ENCODE measurements at places on chromosomes 5 and 9.

- DNase-seq: no peak
Observed at GRCh38 chr5:128099944-128100343, 16.4 kb downstream of the SLC12A2 start.

DNA sequence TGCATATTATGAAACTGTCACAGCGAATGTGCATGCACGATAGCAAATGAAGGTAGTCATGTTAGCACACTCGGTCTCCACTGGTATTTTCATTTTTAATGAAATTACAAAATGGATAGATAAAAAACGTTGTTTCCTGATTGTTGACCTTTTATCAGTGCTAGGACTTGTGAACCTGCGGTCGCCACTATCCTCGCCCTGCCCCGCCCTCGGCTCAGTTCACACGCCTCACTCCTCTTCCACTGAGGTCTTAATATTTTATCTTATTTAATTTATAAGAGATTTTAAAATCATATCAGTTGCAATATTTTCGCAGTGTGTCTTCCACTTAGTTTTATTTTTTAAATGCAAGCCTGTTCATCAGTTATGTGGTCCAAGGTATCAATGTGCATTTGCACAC is 382.6 kb upstream of the IRX4 start:
- DNase-seq: no peak

- DNase-seq: peak; percentile 48
Observed at GRCh38 chr5:139710319-139711066, 62.3 kb downstream of the CXXC5 start.

- DNase-seq: no peak
Observed at GRCh38 chr9:132703336-132703735, 33.1 kb downstream of the GTF3C4 start.

- DNase-seq: no peak
Observed at GRCh38 chr9:129868023-129868871, 33.0 kb downstream of the USP20 start.

DNA sequence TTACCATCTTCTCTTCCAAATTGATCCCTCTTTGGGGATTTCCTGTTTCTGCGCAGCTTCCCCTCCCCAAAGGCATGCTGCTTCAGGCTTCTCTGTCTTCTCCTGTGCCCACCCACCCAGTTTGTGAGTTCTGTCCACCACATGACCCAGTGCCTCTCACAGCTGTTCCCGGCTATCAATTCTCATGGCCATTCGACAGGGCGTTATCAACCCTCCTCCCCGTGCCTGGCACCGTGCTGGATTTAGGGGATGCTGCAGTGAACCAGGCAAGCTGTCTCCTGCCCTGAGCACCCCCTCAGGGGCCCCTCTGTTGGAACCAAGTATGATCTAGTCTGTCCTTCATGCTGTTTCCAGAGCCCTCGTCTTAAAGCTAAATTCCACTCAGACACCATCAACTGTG is 38.7 kb downstream of the COL23A1 start:
- DNase-seq: no peak

DNA sequence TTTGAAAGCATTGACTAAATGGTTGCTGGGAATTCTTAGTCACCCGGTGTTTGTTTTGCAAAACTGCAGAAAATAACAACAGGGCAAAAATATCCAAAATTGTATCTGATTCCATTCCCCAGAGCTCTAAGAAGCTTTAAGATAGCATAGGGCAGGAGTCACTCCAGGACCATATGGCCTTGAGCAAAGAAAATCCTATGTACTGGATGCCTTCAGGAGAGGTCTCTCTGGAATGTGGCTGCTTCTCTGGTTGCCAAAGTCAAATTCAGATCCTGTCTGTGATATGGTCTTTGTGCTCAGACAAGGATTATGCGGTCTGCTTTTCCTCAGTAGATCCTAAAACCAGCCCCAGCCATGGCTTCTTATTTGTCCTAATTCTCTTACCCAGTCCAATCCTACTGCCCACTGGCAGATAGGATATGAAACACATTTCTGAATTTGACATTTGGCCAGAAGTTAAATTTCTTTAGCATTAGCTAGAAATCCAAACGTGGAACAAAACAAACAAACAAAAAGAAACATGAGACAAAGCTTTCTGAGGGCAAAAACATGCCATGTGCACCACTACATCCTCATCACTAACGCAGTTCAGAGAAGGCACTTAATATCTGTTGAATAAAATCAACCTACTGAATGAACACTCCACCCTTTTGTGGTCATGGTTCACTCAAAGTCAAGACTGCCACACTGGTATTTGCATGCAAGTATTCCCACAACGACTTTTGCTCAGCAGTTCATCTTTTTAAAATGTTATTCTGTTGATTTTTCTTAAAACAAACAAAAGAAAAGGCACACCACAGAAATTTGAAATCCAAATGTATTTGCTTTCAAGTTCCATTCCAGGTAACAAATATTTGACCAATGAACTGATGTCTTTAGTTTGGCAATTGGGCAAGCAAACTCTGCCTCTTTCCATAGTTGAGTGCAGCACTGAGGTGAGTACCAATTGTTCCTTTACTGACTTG is 165.7 kb downstream of the TRPM6 start:
- DNase-seq: no peak

GRCh38 chr5:150349681-150350275 is 7.7 kb upstream of the TCOF1 start:
- DNase-seq: no peak

DNA sequence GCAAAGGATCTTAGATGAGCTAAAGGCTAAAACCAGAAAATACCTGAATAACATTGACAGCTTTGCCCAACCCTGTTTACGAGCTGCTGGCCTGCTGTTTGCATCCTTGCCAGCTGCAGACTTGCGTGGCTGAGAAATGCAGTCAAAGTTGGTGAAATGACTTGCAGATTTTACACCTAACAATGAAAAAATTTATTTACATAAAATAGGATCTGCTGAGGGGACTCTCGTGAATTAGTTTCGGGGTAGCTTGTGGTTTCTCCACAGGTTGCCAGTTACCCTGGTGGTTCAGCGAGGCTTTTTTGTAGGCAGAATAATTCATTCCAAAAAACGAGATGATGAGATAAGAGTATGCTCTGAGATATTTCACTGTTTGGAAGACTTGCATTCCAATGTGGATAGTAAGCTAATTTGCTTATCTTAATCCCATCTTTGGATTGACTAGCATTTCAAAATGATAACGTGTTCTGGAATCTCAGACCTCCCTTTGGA is 65.7 kb upstream of the FANCC start:
- no peak for DNase-seq

GRCh38 chr9:137664676-137665075 is 45.9 kb downstream of the EHMT1 start:
- DNase-seq: no peak

DNA sequence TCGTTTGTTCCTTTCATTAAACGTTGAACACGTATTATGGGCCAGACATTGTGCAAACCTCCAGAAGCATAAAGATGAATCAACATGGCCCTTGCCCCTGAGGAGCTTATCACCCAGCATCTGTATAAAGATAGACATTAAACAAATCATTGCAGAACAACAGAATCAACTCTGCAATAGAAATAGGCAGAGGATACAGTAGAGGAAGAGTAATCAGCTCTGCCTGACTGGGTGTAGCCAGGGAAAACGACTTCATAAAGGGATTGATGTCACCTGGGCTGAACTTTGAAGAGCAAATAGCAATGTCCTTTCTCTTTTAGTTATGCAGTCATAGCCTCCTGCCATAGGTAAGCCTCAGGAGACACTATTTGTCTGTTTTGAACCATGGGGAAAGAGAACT is 13.4 kb downstream of the RGS7BP start:
- no peak for DNase-seq

GRCh38 chr9:38385896-38386295 is 6.6 kb upstream of the ALDH1B1 start:
- DNase-seq: no peak

All from suppressor macrophage treated with lipopolysaccharide for 4 hours (primary cell).